ENCODE measurements at places on chromosomes 1 and 21.

DNA sequence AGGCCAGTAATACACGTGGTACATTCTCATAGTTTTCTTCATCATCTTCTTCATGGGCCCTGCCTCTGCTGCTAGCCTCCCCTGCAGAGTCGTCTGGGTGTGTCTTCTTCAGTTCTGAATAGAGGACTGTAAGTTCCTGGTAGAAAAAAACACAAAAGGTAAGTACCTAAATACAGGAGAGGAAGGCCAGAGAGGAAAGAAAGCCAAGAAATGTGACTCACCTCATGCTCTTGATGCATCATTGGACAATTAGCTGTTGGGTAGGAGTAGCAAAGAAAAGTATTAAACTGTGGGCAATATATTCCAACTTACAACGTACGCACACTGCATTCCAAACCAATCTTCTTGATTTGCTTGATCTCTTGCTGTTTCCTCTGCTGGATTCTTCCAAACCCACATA, 21.8 kb downstream of the FCRL3 start:
- no peak for DNase-seq

GRCh38 chr1:231478811-231479210, 49.7 kb upstream of the TSNAX start:
- DNase-seq, result no peak

DNA sequence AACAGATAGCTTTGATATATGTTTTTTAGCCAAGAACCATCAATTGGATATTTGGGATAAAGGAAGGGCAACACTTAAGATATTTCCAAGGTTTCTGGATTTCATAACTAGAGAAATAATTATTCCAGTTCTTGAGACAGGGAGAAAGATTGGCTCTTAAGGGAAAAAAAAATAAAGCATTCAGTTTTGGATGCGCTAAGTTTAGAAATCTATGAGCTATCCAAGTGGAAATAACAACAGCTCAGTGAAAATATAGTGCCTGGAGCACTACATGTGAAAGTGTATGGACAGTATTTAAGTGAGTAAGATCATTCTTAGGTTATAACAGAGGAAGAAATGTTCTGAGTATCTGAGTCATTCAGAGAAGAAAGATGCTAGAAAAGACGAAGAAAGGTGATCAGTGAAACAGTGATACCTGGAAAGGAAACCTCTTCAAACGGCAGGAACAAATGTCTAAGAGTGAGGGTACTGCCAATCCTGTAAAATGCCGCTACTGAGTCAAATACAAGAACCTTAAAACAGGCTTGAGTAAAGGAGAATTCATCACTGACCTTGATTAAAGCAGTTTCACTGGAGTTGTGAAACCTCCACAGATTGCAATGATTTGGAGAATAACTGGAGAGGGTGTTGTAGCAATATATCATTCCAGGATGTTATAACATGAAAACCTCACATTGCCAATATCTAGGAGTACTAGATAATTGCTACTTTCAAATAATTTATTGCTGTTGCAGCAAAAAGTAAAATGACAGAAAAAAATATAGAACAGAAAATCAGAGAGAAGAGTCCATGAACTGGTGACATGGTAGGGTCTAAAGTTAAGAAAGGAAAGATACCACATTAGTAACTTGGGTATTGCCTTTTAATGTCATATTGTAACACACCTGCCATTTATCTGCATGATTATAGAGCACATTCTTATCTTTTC, 482.1 kb upstream of the RGS18 start:
- DNase-seq, result no peak

DNA sequence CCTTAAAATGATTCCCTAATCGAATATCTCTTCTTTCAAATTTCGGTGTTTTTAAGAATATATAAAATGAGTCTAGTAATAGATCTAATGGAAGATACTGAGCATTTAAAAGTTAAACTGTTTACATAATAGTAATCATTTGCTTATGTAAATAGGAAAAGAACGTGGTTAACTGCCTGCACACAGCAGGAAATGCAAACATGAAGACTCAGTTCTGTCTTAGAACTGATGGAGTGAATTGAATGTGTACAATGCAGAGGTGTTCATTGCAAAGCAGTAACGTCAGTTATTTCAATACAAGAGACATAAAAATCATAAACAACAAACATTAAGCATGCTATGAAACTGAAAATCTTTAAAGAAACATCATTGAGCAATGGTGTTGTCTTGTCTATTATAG, 359.4 kb upstream of the ADAMTS5 start:
- DNase-seq, result no peak

GRCh38 chr21:26686278-26686677, 113.2 kb upstream of the CYYR1 start:
- peak; percentile 43 for DNase-seq

DNA sequence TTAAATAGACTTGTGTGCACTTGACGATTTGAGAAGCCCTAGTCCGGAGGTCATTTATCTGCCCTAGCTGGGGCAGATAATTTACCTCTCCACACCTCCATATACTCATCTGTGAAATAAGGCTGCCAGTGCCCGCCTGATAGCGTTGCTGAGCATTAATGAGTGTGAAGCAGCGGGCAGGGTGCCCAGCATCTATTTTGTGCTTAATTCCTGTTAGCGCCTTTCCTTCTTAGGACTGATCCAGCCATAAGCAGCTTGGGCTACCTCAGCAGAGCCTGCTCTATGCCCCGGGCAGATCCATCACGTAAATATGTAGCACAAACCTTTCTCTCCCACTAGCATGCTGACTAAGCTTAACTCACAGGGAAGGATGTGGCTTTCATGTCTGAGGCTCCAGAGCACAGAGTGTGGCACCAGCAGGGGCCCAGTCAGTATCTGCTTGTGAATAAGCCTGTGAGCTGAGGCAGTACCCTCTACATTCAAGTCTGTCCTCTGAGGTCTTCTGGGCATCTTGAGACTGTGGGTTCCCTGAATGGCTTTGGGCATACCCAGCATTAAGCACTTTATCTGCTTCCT, 21.5 kb upstream of the RNF187 start:
- DNase-seq, result no peak

GRCh38 chr1:52360595-52360968, 5.4 kb downstream of the CC2D1B start:
- no peak for DNase-seq

- no peak for DNase-seq
These were observed 243.3 kb downstream of the BRINP2 start for GRCh38 chr1:177413982-177414596.

- DNase-seq, result no peak
These were observed 30.4 kb upstream of the EYA3 start for GRCh38 chr1:28118640-28119307.

DNA sequence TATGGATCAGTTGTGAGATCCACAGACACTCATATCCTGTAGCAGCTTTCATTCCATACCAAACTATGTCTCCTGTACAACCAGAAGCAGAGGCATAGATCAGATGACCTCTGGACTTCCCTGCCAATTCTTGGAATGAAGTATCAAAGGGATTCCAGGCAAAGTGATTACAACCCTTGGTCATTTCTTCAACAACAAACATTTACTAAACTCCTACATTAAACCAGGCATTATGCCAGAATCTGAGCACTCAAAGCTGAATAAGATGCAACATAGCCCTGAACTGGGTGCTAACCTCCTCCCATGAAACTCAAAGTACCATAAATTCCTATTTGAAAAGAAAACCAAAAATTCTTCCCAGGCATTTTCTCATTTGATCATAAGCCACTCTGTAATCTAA, 121.2 kb upstream of the SGIP1 start:
- no peak for DNase-seq

DNA sequence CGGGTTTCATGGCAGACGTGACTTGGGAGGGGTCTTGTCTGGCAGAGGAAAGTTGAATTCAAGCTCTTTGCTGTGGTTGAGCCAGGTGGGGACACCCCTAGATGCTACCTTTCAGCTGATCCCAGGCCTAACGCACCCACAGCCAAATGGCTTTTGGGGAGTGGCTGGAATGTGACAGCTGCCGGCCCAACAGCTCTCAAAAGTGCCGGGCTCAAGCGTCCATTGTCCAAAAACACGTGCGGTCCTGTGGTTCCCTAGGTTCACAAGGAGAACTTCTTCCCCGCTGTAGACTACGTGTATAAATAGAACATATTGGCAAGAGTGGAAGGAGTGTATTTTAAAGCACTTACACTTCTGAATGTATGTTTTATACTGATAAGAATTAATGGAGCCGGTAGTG, 87.1 kb upstream of the ARHGEF16 start:
- DNase-seq, result no peak

- DNase-seq, result no peak
These were observed 81.6 kb upstream of the IVNS1ABP start for GRCh38 chr1:185398599-185398998.

- no peak for DNase-seq
These were observed 52.2 kb downstream of the ACP6 start for GRCh38 chr1:147618077-147618569.

DNA sequence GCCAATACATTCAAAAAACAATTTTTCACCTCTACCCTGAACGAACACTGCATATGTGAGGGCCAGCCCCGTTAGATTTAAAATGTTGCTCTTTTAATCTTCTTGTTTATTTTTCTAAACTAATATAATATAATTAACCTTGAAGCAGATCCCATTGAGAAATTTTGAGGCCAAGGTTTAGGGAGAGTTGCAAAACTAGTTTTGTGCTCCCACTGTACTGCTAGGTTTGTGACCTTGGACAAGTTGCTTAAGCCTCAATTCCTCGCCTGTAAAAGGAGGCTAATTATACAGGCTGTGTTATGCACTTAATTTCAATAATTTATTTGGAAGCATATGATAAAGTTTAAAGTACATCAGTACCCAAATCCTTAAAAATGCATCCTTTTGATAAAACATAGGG, 3.7 kb downstream of the IL23R start:
- no peak for DNase-seq

DNA sequence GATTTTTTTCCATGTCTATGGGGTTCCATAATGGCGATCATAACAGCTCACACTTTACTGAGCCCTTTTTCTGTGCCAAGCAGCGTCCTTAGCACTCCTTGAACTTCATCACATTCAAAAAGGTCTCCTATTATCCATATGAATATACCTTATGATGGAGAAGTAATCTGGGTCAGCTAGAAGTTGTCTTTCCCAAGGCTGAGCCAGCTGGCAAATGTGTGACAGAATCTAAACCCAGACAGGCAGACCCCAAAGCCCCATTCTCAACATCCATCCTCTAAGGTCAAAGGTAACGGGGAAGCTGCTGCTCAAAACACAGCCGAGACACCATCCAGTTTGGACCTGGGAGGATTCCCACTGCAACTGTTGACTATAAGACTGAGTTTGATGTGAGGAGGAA, 249.6 kb downstream of the PRDM2 start:
- DNase-seq, result no peak

DNA sequence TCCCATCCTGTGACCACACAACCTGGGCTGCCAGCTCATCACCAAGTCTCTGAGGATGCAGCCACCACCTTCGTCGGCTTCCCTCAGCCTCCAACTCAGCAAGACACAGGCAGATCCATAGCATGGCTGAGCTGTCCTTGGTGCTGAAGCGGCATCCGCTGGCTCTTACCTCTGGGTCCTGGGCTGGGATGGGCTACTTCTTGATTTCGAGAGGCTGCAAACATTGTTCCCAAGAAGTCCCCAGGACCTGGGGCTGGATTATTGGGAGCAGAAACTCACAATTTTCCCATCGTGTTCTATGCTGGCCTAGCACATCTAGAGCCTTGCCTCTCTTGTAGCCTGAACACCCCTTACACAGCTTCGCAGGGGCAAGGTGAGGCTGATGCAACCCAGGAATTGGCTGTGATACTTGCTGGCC, 24.9 kb upstream of the C1QA start:
- no peak for DNase-seq

DNA sequence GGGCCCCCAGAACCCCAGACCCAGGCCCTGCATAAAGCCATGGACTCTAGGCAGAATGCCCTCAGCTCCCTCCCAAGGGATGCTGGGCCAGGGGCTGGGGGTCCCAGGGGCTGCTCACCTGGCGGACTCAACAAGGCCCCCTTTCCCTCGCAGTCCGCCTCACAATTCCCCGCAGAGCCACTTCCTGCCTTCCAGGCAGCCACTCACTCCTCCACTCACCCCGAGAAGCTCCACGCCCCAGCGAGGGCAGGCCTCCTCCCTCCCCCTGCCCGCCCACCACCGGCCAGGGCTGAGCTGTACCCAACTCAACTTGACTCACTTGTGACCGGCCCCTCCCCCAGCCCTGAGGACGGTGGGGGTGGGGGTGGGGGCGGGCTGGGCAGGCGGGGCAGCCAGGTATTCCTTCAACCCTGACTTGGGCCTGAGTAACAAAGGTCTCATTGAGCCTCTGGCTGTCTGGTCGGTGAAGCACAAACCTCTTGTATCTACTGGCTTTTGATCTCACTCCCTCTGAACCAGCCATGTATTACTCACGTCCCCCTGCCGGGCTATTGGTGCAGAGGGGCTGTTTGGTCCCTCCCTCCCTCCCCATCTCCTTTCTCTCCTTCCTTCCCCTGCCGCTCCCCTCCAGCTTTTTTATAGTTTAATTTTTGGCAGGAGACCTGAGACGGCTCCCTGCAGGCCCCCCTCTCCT, 5.9 kb downstream of the BLACAT1 start:
- DNase-seq, result no peak

DNA sequence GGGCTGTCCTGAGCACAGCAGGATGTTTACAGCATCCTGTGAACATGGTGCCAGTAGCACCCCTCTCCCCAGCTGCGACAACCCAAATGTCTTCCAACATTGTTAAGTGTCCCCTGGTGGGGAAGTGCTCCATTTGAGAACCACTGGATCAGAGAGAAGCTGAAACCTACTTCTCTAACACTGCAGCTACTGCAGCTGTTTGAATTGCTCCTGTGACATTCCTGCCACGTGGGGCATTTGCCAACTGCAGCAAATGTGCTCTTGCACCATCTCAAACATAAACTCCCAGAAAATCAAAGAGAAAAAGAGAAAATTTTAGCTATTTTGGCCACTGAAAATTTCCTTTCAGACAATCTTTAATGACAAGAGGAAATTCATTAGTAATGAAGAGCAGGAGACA, 11.0 kb downstream of the SLC2A5 start:
- no peak for DNase-seq

DNA sequence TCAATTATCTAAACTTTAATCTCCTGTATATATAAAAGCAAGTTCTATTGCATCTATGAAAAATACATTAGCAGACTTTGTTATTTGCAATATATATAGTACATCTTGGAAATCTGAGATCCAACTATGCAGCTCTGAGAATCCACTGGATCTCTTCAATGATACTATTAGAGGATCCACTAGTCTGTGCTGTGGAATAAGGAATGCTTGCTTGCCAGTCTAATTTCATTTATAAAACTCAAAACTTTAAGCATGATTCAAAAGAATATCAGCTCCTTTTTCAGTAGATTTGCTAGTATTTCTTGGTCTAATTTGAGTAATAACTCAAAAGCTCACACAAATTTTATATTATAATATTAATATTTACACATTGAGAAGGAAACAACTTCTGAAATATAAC, 115.1 kb downstream of the SPATA6 start:
- no peak for DNase-seq

GRCh38 chr1:37671261-37671660, 21.1 kb upstream of the CDCA8 start:
- DNase-seq, result no peak

DNA sequence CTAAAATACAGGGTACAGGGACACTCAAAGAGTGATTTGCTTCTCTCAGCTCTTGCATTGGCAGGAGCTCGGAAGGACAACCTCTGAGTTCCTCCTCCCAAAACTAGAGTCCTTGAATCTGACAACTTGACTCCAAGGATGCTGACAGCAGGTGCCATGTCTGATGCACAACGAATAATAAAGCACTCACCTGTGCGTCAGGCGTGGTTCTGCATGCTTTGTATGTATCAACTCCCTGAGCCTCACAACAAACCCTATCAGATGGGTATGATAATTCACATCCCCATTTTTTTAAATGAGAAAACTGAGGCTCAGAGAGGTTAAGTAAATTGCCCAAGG, 1.4 kb downstream of the LAPTM5 start:
- DNase-seq, result no peak

- DNase-seq, result no peak
These were observed 93.9 kb downstream of the KIF1B start for GRCh38 chr1:10304295-10304694.
